ENCODE measurements at places on chromosomes 2 and 18. TPM values are rescaled to one million over a fixed set of nuclear protein-coding genes. Genes with fewer than 3 reads are reported as not detected.

DNA sequence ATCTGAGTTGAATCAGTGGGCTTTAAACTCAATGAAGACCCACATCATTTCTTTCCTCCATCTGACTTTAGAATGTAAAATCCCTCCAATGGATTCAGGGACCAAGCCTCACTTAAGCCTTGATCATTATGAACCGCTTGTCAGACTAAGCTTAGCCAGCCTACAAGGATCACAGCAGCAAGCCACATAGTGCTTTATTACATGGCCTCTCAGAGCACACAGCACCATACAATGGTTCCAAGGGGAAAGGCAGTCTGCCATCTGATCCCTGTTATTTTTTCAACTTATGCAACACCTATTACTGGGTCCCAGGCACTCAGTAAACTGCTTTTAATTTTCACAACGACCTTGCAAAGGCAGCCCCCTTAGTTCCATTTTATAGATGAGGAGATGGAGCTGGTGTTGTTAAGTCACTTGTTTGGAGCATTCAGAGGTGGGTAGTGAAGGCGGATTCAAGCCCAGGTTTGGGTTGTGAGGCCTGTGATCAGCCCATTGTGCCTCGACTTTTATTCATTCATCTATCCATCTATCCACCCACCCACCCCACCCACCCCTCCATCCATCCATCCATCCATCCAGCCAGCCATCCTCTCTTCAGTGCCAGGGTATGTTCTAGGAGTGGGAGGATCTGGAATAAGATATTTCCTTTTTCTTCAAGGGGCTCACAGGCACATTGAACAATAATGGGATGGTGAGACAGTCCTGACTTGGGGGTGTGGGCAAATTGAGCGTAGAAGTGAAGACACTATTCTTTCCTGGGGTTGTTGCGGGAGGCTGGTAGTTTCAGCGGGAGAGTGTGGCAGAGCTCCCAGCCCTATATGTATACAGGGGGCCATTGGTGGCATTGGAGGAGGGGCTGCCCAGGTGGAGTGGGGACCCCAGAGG, 141.2 kb downstream of the MYCN start:
- DNase-seq, result no peak

The LIMS4 gene
- total RNA-seq, result 0.16 TPM

The GTF2A1L gene
- not detected for total RNA-seq

GRCh38 chr2:219969508-219969907, 342.1 kb downstream of the SLC4A3 start:
- DNase-seq, result peak; percentile 98

DNA sequence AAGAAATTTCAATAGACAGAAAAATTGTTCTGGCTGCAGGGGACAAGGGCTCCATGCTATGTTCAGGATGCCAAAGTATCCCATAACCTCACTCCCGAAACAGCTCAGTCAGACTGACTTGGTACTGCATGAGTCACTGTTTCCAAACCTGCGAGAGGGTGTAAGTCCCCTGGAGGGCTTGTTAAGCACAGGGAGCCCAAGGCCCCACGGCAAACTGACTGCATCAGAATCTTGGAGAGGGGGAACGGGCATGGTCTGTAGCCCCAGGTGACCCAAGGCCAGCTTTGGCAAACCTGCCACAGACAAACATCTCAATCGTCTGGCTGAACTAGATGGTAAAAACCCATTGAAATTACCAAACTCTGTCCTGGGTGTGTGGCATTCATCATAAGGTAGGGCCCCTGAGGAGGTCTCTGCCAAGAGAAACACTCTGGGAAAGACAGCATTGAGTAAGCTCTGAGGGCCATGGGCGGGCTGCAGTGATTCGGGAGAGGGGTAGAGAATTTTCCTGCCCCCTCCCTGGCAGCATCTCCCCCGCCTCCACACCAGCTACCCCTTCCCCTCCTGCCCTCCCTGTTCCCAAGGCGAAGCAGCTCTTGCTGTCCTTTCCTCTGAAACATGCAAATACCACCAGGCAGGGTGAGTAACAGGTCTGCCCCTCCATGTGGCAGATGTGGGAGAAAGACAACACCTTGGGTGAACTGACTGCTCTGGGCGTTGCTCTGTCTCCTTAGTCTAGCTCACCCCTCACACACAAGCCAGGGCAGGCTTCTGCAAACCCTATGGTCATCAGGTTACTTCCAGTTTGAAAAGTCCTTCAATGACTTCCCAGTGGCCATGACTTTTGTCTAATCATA, 274.7 kb upstream of the SIX2 start:
- no peak for DNase-seq
